T-helper 1 cell treated with Interleukin-12 subunit alpha and Interleukin-12 subunit beta and Interleukin-4 antibody, amounts not matched to agents 30 ng/mL and 1 ng/mL, for 36 hours (primary cell): ENCODE measurements at places on chromosomes 13 and 19. TPM values are rescaled to one million over a fixed set of nuclear protein-coding genes. Genes with fewer than 3 reads are reported as not detected.

KLK15 gene
- total RNA-seq, result not detected in 2 replicates

ASF1B gene
- total RNA-seq, result 71.8 and 78.9 TPM in 2 replicates

ATCAY gene
- total RNA-seq, result not detected in 2 replicates

CABP5 gene
- total RNA-seq, result not detected in 2 replicates
